ENCODE measurements at places on chromosomes 1 and 21.

DNA sequence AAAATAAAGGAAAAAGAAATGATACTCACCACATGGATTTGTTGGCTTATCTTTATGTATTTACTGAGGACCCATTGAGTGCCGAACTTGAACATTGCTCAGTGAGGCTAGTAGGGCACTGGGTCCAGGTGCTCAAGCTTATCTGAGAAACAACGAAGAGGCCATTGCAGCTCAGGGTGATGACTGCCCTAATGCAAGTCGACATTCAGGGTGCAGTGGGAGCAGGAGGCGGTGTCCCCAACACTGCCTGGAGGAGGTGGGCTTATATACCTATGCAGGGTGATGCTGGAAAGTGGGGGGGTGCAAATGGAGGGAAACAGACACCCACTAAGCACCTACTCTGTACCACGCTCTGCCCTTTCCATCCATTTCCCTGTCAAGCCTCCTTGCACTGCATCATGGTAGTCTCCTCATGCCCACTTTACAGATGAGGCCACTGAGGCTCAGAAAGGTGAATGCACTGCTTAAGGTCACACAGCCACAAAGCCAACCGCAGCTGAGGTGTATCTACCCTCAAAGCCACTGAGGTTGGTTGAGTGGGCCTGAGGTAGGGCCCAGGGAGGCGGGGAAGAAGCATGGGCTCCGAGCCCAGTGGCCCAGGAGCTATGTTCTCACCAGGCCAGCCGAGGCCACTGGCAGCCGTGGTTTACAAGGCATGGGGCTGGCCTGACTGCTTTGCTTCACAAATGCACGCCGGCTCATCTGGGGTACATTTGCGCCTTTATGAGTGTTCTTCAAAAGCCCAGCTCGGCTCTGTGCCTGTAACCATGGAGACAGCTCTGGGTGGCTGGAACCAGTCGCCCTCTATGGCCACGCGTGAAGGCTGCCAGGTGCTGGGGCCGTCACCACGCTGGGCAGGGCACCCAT is 103.8 kb downstream of the EPHB2 start:
- DNase-seq: peak; percentile 60

DNA sequence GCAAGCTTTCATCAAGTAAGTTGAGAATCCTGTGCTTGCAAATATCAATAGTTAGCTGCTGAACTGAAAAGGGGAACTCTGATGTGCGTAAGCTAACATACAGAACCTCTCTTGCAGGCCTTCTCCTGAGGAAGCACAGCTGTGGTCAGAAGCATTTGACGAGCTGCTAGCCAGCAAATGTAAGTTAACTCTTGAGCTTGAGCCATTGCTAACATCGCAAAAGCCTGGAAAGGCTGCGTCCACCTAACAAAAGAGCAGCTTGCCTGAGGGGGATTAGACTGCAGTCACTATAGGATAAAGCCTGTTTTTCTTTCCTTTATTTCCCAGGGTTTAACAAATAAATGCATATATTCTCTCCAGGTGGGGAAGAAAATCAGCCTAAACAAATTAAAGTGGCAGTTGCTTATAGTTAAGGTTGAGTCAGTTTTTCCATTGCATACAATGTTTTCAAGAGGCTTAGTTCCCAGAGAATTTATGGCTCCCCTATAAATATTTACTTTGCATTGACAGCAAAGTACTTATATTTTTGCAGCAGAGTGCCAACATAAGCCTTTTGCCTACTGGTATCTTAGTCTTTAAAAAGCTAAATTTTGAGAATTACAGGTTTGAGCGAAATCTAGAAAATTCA is 1.5 kb downstream of the RGS2 start:
- DNase-seq: no peak

DNA sequence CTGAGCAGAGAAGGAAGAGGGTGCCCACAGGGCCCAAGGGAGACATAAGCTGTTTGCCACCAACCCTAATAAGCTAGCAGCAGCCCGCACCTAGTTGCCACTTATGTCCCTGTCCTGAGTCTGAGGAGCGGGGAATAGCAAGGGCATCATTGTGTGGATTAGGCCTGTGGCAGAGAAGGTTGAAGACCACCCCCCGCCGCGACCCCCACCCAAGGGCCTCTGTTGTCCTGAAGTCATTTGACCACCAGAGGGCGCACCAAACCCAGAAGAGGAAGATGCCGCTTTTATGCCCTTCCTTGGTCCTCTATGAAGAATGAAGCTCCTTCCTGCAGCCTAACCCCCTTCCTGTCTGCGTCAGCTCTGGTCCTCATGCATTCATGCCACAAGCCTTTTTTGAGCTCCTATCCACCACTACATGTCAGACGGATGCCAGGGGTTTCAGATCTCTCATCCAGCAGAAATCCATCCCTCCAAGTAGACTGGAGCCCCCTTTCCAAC is 16.6 kb downstream of the RHBG start:
- peak; percentile 43 for DNase-seq

DNA sequence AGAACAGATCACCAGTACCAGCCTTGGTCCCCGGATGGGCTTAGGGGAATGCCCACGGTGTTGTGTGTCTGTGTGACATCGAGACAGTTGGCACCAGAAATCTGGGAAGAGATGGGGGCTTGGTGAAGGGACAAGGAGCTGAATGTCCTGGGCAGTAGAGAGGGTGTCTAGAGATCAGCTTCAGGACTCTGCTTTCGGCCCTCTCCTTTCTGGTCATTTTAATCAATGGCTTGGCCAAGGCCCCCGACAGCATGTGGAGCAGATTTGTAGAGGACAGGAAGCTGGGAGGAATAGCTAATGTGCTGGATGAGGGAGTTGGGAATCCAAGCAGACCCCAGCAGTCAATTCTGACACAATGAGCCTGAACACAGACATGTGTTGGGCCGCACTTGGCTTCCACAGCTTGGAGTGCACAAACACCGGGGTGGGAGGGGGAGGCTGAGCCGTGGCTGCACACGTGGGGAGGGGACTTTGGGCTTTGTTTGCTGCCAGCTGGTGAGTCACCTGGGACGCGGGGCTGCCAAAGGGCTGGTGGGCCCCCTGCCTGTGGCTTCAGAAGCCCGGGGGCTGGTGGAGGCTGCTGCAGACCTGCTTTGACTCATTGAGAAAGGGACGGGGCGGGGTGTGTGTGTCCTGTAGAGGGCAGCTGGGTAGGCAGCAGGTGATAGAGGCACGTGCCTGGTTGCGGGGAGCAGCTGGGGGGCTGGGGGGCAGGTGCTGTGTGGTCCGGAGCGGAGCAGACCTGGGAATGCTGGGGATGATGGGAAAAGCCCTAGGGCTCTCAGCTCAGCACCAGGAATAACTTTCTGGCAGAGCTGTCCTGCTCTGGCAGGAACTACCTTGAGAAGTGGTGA is 20.9 kb downstream of the SLC1A7 start:
- DNase-seq: no peak

GRCh38 chr1:208844158-208844557 is 600.0 kb upstream of the PLXNA2 start:
- DNase-seq: no peak

Data from NCI-H510A (cell line).